ENCODE measurements at places on chromosomes 7 and 10. TPM values are rescaled to one million over a fixed set of nuclear protein-coding genes. Genes with fewer than 3 reads are reported as not detected.

Gene MSS51
- 1.6 TPM for total RNA-seq

- H3K36me3 ChIP-seq, result no peaks in the 10 kb centered on the region
- no peak overlapping the region for H3K4me3 ChIP-seq
- H3K27me3 ChIP-seq, result no peaks in the 10 kb centered on the region
- H3K4me1 ChIP-seq, result no peaks in the 10 kb centered on the region
Measured at GRCh38 chr7:9307131-9307530, 873.7 kb downstream of the NXPH1 start.

Gene ACTL6B
- total RNA-seq, result not detected

GRCh38 chr10:110681023-110681681, 37.0 kb downstream of the RBM20 start:
- H3K4me3 ChIP-seq, result no peak overlapping the region
- no peaks in the 10 kb centered on the region for H3K36me3 ChIP-seq
- no peak overlapping the region for H3K27ac ChIP-seq
- no peaks in the 10 kb centered on the region for H3K4me1 ChIP-seq
- H3K27me3 ChIP-seq, result no peaks in the 10 kb centered on the region

DNA sequence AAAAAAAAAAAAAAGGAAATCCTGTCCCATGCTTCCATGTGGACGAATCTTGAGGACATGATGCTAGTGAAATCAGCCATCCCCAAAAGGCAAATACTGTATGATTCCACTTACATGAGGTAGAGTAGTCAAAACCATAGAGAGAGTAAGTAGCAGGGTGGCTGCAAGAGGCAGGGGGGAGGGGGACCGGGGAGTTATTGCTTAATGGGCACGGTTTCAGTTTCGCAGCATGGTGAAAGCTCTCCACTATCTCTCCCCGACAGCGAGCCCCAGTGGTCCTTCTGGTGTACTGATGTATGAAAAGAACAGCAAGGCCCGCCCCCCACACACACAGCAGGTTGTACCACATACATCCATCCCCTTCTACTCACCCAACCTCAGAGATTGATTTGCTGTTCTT, 32.8 kb downstream of the NOD1 start:
- H3K27me3 ChIP-seq, result no peaks in the 10 kb centered on the region
- peak; percentile 63 for DNase-seq
- H3K4me1 ChIP-seq, result peaks cover 6% of the 10 kb centered on the region
- H3K36me3 ChIP-seq, result no peaks in the 10 kb centered on the region

Gene SPDYE5
- not detected for total RNA-seq

GRCh38 chr7:44491229-44491628, 771 bp upstream of the NUDCD3 start:
- H3K36me3 ChIP-seq, result no peaks in the 10 kb centered on the region
- no peaks in the 10 kb centered on the region for H3K27me3 ChIP-seq
- no peak overlapping the region for H3K27ac ChIP-seq
- peaks cover 5% of the 10 kb centered on the region for H3K4me1 ChIP-seq
- H3K4me3 ChIP-seq, result peak overlapping the region; percentile 99

Gene TMEM178B
- total RNA-seq, result under 0.01 TPM

GRCh38 chr7:16926283-16926682, 44.5 kb upstream of the AGR3 start:
- H3K27ac ChIP-seq, result no peak overlapping the region
- H3K4me1 ChIP-seq, result no peaks in the 10 kb centered on the region
- no peaks in the 10 kb centered on the region for H3K27me3 ChIP-seq

Gene AKR1D1
- total RNA-seq, result 93.9 TPM

DNA sequence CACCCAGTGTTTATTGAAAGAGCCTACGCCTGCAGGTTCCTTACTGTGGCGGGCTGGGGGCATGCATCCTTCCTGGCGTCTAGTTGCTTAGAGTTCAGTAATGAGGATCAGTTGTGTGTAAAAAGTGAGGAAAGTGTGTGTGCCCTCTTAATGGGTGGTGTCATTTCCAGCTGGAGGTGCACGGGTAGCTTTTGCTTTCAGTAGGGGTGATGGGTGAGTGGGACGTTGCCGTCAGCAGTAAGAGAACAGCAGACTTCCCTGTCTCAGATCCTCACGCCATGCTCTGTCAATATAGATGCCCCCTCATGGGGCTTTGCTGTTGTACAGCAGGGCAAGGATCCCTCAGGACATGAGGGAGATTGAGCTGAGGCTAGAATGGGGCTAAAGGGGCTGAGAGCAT, 352.6 kb upstream of the GALNT17 start:
- H3K36me3 ChIP-seq, result peaks cover 46% of the 10 kb centered on the region
- DNase-seq, result no peak
- H3K27me3 ChIP-seq, result no peaks in the 10 kb centered on the region
- no peak overlapping the region for H3K27ac ChIP-seq
- no peak overlapping the region for H3K4me3 ChIP-seq

DNA sequence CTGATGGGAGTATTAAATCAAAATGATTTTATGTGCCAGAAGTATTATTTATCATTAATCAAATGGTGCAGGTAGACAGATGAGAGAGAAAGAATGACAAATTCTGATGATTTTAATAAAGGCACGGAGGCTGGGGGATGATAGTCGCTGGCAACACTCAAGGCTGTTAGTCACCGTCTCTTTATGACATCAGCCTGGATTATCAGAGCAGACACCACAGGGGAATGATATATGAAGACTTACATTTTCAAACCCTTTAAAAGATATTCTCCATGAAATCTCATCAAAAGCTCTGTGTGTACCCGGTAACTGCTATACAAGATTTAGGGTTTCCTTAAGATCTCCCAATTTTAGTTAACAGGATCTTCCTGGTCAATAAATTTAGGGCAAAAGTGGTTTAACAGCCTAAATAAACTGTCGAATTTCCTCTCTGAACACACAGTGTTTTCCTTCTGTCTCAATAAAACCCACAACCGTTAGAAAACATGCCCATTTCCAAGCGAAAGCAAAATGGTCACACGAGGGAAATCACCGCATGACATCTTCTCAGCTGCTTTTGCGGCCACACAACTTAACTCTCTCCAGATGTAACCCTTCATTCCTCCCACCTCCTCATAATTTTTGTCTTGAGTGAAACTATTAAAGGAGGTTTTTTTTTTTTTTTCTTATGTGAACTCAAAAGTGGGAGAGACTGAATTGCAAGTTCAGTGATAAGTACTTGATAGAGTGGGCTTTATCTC, 133.2 kb upstream of the FAM171A1 start:
- H3K4me3 ChIP-seq, result no peak overlapping the region
- no peaks in the 10 kb centered on the region for H3K4me1 ChIP-seq
- no peak for DNase-seq
- H3K27ac ChIP-seq, result no peak overlapping the region

DNA sequence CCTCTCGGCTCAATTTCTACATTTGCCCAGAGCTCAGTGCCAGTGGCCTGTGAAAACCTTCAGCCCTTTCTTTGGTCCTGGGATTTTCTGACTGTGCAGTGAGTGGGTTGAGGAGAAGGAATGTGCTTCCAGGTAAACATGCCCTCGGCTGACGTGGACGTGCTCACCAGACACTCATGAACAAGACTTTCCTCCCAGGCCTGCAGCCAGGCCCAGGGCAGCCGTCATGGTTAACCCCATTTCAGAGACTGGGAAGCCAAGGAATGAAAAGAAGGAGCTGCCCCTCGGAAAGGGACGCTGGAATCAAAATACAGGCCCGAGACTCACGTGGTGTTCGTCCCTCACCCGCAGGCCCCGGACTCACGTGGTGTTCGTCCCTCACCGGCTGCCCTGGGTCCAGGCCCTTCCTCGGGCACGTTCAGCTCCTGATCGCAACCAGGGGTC, 8.8 kb upstream of the CALML5 start:
- DNase-seq, result no peak
- H3K27me3 ChIP-seq, result no peaks in the 10 kb centered on the region
- no peaks in the 10 kb centered on the region for H3K4me1 ChIP-seq

DNA sequence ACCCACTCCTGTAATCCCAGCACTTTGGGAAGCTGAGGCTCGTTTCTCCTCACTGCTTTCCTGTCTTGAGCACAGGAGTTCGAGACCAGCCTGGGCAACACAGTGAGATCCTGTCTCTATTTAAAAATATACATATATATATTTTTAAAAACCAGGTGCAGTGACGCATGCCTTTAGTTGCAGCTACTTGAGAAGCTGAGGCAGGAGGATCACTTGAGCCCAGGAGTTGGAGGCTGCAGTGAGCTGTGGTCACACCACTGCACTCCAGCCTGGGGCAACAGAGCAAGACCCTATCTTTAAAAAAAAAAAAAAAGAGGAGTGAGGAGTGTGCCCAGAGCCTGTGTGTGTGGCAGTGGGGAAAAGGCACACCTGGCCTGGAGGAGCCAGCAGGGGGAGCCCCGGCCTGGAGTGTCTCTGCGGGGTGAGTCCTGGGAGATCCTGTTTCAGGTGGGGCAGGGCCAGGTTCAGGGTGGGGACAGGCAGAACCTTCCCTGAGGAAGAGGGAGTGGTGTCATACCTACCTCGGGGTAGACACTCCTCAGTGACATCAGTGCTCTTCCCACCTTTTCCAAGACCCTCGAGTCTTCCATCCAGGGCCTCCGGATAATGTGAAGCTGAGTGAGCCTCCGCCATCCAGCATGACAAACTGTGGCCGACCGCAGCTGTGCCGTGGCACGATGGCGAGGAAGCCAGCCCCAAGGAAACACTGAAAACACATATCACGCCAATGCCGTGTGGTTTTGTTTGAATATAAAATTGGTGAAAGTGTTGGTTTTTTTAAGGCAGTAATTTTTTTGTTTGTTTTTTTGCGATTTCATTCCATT, 9.0 kb upstream of the ARPC1B start:
- H3K27ac ChIP-seq, result no peak overlapping the region
- H3K27me3 ChIP-seq, result no peaks in the 10 kb centered on the region
- H3K4me1 ChIP-seq, result no peaks in the 10 kb centered on the region
- DNase-seq, result peak; percentile 70

DNA sequence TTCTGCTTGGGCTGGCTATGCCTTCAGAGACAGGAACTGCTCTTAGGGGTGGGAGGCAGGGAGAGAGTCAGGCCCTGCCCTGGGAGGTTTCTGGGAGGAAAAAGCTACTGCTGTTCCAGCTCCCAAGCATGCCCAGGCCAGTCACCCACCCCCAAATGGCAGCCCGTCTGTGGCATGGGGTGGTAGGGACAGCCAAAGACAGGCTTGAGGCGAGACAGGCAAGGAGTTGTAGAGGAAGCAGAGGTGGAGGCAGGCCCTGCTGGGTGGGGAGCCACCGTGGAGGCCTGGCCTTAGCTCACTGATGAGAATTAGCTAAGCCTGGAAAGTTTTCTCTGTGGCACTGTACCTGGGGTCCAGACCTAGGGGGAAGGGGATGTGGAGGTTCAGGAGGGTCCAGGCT, 6.6 kb upstream of the SAMD8 start:
- no peak overlapping the region for H3K4me3 ChIP-seq
- H3K27me3 ChIP-seq, result no peaks in the 10 kb centered on the region
- no peak for DNase-seq
- no peak overlapping the region for H3K27ac ChIP-seq
- no peaks in the 10 kb centered on the region for H3K36me3 ChIP-seq

DNA sequence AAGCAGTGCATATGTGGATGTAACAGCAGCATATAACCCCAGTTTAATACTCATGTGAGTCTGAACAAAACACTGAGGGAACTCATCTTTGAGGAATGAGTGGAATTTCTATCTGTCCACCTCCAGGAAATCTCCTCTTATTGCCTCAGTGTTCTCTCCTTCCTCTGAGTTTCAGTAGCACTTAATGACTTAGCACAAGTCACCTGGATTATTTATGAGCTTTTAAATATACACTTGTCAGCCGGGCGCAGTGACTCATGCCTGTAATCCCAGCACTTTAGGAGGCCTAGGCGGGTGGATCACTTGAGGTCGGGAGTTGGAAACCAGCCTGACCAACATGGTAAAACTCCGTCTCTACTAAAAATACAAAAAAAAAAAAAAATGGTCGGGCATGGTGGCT, 4.3 kb downstream of the LRRC20 start:
- no peaks in the 10 kb centered on the region for H3K36me3 ChIP-seq
- H3K4me1 ChIP-seq, result no peaks in the 10 kb centered on the region
- no peak overlapping the region for H3K27ac ChIP-seq
- no peak for DNase-seq
- no peaks in the 10 kb centered on the region for H3K27me3 ChIP-seq

DNA sequence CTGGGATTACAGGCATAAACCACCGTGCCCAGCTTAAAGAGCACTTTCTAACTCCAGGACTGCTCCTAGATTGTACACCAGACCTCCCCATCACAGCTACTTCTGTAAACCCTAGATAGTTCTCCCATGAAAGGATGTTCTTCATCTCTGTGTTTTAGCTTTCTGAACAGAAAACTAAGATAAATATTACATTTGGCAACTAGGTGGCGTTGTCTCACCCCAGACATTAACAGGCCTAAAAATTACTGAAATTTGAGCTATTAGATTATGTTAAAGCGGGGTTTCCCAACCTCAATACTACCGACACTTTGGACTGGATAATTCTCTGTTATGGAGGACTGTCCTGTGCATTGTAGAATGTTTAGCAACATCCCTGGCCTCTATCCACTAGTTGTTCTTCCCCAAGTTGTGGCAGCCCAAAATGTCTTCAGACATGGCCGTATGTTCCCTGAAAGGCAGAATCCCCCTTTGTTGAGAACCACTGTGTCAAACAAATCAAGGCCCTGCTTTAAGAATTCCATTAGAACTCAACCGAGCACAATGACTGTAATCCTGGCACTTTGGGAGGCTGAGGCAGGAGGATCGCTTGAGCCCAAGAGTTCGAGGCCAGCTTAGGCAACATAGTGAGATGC, 19.1 kb downstream of the ATOH7 start:
- H3K4me1 ChIP-seq, result no peaks in the 10 kb centered on the region
- no peak overlapping the region for H3K27ac ChIP-seq
- no peak for DNase-seq
- no peaks in the 10 kb centered on the region for H3K27me3 ChIP-seq
- no peak overlapping the region for H3K4me3 ChIP-seq

- no peak for DNase-seq
- H3K36me3 ChIP-seq, result no peaks in the 10 kb centered on the region
- no peaks in the 10 kb centered on the region for H3K4me1 ChIP-seq
- H3K27me3 ChIP-seq, result no peaks in the 10 kb centered on the region
Measured at GRCh38 chr7:24764011-24764410, 6.7 kb upstream of the GSDME start.

- no peak overlapping the region for H3K27ac ChIP-seq
- no peaks in the 10 kb centered on the region for H3K4me1 ChIP-seq
- no peak for DNase-seq
- H3K4me3 ChIP-seq, result no peak overlapping the region
- no peaks in the 10 kb centered on the region for H3K27me3 ChIP-seq
Measured at GRCh38 chr10:121078672-121079102, 227.5 kb downstream of the WDR11 start.

Gene ZNF488
- total RNA-seq, result 0.09 TPM

Gene ASB10
- not detected for total RNA-seq

- peaks cover 1% of the 10 kb centered on the region for H3K4me1 ChIP-seq
- H3K4me3 ChIP-seq, result no peak overlapping the region
- H3K27ac ChIP-seq, result no peak overlapping the region
- H3K36me3 ChIP-seq, result no peaks in the 10 kb centered on the region
Measured at GRCh38 chr7:36181668-36182067, 28.6 kb downstream of the EEPD1 start.

GRCh38 chr10:18620856-18621255, 30.5 kb downstream of the NSUN6 start:
- no peak overlapping the region for H3K4me3 ChIP-seq
- peak overlapping the region; percentile 25 for H3K27ac ChIP-seq
- H3K27me3 ChIP-seq, result no peaks in the 10 kb centered on the region
- DNase-seq, result no peak
- peaks cover 29% of the 10 kb centered on the region for H3K4me1 ChIP-seq

Data from liver (tissue), 10 donors.